Fibroblast of skin of abdomen (primary cell): ENCODE measurements at places on chromosomes 1 and 21.

DNA sequence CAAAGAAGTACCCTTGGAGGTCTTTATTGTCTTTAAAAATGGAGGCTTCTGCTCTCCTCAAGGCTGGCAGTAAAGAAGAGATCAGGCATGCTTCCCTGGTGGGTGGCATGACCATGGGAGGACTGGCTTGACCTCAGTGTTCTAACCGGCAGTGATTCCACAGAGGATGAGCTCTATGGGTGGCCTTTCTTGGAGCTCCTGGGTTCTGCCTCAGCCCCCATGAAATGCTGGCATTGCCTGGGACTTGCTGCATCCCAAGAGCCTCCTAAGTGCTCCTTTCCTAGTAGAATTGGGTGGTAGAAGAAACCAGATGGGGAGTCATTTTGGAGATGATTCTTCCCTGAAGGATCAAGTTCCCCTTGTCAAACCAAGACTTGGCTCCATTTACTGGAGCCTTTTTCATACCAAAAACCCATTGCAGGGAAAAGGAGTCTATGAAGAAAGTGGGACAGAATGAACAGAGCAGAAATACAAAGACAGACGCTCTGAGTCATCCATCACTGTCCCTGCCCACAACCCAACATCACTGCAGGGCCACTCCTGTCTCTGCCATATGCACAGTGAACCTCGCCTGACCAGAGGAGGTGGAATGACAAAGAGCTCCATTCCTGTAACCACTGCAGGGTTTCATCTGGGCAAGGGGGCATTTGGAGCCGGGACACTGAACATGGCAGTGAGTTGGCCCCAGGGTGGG, 42.4 kb downstream of the RIMS3 start:
- DNase-seq, result no peak

GRCh38 chr1:12601700-12602658, 16.0 kb downstream of the DHRS3 start:
- no peak for DNase-seq

GRCh38 chr1:156083800-156084790, 1.8 kb upstream of the MEX3A start:
- DNase-seq, result no peak

GRCh38 chr1:194419721-194420120, 1233.3 kb upstream of the B3GALT2 start:
- no peak for DNase-seq

GRCh38 chr1:97538113-97538512, 382.7 kb downstream of the DPYD start:
- no peak for DNase-seq

- no peak for DNase-seq
Measured at GRCh38 chr21:34952701-34953100, 96.4 kb downstream of the RUNX1 start.

- no peak for DNase-seq
Measured at GRCh38 chr1:64775113-64775512, 30.2 kb downstream of the RAVER2 start.

DNA sequence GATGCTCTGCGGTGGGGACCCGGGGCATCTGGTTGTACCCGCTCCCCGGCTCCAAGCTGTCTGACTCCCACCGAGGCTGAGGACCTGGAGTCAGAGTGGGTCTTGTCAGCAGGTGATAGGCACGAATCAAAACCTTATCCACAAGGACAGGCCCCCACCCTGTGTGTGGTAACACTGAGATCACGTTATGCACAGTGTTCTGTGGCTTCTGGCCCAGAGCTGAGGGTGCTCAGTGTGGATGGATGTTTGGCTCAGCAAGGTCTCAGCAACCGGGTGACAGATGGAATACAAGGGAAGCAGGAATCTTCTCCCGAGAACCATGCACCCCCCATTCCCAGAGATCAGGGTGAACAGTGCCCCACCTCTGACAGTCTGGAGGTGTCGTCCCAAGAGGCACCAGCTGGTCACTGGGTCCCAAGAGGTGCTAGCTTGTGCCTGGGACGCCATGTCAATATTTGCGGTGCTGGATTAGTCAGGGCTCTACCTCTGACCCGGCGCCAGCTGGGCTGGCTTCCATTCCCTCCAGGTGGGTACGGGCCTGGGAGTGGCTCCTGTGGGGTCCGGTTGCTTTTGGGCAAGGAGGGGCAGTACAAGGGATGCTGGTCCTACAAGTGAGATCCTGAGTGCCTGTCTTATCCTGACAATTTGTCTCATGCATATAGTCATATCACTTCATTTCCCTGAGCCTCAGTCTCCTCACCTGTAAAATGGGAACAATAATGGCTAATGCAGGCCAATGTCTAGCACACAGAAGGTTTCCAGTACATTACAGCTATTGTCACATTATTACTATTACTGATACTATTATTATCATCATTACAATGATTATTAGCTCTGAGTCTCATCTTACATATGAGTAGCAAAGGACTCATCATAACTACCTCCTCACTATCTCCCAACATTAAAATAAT, 957 bp downstream of the CAPN9 start:
- DNase-seq, result no peak

DNA sequence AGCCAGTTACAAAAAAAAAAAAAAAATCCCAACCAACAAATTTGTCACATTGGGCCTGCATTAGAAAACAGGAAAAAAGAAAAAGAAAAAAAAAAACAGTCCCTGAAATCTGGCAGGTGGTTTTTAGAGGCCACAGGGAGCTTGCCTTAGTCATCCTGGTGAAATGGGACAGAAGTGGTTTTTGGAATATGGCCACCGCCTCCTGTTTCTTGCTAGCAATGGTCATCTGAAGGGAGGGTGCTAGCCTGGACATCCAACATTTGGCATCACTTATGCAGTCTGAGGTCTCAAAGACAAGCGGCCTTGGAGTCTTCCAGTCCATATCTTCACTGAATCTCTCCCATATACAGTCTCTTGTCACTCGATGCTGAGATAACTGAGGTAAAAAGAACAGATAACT, 20.1 kb upstream of the NKAIN1 start:
- no peak for DNase-seq

DNA sequence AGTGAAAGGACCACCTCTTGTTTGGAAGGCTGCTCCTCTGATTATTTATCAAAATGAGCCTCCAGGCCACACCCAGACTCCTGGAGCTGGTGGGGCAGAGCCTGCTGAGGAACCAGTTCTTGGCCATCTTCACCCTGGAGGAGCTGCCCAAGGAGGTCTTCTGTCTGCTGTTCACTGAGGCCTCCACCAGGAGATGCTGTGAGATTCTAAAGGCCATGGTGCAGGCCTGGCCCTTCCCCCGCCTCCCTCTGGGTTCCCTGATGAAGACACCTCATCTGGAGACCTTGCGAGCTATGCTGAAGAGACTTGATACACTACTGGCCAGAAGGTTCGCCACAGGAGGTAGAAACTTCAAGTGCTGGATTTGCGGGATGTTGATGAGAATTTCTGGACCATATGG, 61.7 kb upstream of the GJA8 start:
- DNase-seq, result no peak

GRCh38 chr1:38028671-38029070, 16.1 kb downstream of the UTP11 start:
- no peak for DNase-seq

- no peak for DNase-seq
Measured at GRCh38 chr1:180627411-180627810, 4.4 kb upstream of the XPR1 start.

GRCh38 chr1:69947837-69948236, 257.5 kb downstream of the LRRC40 start:
- no peak for DNase-seq

DNA sequence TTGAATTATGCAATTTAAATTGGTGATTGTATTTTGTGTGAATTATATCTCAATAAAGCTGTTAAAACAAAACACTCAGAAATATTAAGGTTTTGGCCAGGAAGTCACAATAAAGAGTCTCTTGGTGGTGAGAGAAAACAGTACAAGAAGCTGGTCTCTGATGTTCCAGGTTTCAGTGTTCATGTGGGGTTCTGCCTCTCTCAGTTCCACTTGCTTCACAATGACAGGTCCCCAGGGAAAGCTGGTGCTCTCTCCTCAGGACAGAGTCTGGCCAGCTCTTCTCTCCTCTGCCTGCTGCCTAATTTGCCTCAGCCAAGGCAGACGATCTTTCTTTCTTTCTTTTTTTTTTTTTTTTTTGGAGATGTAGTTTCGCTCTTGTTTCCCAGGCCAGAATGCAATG, 342.9 kb upstream of the PLXNA2 start:
- no peak for DNase-seq

GRCh38 chr1:194296201-194296600, 1109.8 kb upstream of the B3GALT2 start:
- peak; percentile 31 for DNase-seq

DNA sequence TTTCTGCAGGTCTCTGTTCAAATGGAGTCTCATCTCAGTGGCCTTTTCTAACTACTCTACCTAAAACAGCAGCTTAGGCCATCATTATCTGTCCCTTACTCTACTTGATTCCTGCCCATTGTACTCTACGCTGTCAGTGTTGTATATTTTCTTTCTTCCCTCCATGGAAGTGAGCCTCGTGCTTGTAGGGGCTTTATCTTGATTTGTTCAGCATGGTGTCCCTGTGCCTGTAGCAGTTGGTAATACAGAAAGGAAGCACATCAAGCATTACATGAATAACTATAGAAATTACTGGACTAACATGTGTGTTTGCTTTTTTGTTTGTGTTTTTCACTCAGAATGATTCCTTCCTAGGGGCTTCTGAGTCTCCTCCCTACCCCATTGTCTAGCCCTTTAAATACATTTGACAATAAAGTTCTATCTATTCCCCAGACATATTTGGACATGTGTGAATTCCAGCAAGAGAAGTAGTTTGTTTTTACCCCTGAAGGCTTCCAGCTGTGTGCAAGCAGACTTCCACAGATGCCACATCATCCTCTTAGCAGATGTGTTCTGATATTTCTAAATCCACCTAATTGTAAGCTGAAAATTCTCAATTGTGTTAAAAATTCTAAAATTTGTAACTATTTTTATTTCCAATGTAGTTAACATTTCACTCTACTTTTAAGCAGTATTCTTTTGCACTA, 40.3 kb downstream of the PRMT2 start:
- DNase-seq, result peak; percentile 9
